Glutamatergic neuron (in vitro differentiated cells): ENCODE measurements at places on chromosomes 16 and 17.

- no peak for DNase-seq
- H3K27ac ChIP-seq, result no peak overlapping the region
- H3K4me1 ChIP-seq, result no peaks in the 10 kb centered on the region
- H3K36me3 ChIP-seq, result no peaks in the 10 kb centered on the region
Observed at GRCh38 chr16:68499006-68499405, 40.1 kb upstream of the ZFP90 start.

GRCh38 chr17:62653826-62654761 lies 26.6 kb downstream of the MRC2 start:
- H3K36me3 ChIP-seq, result no peaks in the 10 kb centered on the region
- H3K27ac ChIP-seq, result peak overlapping the region; percentile 85
- peaks cover 10% of the 10 kb centered on the region for H3K27me3 ChIP-seq
- H3K4me1 ChIP-seq, result peaks cover 20% of the 10 kb centered on the region
- DNase-seq, result peak; percentile 60

GRCh38 chr17:69314246-69315065 lies 12.5 kb downstream of the ABCA5 start:
- no peak for DNase-seq
- H3K4me1 ChIP-seq, result peaks cover 31% of the 10 kb centered on the region
- H3K36me3 ChIP-seq, result no peaks in the 10 kb centered on the region
- peak overlapping the region; percentile 70 for H3K4me3 ChIP-seq
- H3K27me3 ChIP-seq, result no peaks in the 10 kb centered on the region

DNA sequence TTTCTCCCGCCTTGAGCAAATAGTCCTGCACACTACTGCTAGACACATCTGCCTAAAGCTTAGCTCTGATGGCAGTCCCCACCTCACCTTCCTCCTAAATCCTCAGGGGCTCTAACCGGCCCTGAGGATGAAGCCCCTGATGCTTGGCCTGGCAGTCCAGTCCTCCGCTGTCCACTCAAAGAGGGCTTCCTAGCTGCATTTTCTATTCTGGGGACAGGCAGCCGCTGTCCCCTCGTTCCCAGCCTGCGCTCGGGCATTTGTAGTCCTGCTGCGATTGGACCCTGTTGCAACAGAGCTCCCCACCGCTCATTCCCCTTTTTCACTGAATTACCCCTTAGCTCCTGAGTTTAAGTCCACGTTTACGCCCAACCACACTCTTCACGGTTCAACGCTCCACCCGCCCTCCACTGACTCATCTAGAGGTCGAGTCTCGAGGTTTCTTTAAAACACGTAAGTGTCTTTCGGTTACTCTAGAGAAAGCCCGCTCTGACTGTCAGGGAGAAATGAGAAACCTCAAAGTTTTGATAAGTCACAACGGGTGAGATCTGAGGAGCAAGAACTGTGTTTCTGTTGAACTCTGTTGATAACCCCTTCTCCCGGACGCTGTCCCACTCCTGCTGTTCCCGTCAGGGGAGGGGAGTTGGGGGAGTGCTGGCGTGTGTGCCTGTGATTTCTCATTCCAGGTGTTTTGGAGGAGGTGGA lies 4.5 kb downstream of the CCR7 start:
- H3K4me3 ChIP-seq, result no peak overlapping the region
- no peak overlapping the region for H3K27ac ChIP-seq
- no peak for DNase-seq
- peaks cover 31% of the 10 kb centered on the region for H3K4me1 ChIP-seq
- peaks cover 4% of the 10 kb centered on the region for H3K27me3 ChIP-seq

- peaks cover 3% of the 10 kb centered on the region for H3K4me1 ChIP-seq
- peaks cover 13% of the 10 kb centered on the region for H3K27me3 ChIP-seq
- H3K4me3 ChIP-seq, result no peak overlapping the region
- no peak for DNase-seq
- H3K27ac ChIP-seq, result no peak overlapping the region
Observed at GRCh38 chr17:42163113-42163512, 8.3 kb upstream of the RAB5C start.

- no peaks in the 10 kb centered on the region for H3K27me3 ChIP-seq
- H3K4me1 ChIP-seq, result peaks cover 14% of the 10 kb centered on the region
- no peaks in the 10 kb centered on the region for H3K36me3 ChIP-seq
- H3K4me3 ChIP-seq, result peak overlapping the region; percentile 57
- DNase-seq, result no peak
Observed at GRCh38 chr17:49746791-49747490, 17.0 kb downstream of the FAM117A start.

- H3K27me3 ChIP-seq, result peaks cover 12% of the 10 kb centered on the region
- peak overlapping the region; percentile 48 for H3K27ac ChIP-seq
- DNase-seq, result no peak
- H3K36me3 ChIP-seq, result peaks cover 6% of the 10 kb centered on the region
- peaks cover 19% of the 10 kb centered on the region for H3K4me1 ChIP-seq
- no peak overlapping the region for H3K4me3 ChIP-seq
Observed at GRCh38 chr17:48060249-48060648, 12.1 kb downstream of the NFE2L1 start.

DNA sequence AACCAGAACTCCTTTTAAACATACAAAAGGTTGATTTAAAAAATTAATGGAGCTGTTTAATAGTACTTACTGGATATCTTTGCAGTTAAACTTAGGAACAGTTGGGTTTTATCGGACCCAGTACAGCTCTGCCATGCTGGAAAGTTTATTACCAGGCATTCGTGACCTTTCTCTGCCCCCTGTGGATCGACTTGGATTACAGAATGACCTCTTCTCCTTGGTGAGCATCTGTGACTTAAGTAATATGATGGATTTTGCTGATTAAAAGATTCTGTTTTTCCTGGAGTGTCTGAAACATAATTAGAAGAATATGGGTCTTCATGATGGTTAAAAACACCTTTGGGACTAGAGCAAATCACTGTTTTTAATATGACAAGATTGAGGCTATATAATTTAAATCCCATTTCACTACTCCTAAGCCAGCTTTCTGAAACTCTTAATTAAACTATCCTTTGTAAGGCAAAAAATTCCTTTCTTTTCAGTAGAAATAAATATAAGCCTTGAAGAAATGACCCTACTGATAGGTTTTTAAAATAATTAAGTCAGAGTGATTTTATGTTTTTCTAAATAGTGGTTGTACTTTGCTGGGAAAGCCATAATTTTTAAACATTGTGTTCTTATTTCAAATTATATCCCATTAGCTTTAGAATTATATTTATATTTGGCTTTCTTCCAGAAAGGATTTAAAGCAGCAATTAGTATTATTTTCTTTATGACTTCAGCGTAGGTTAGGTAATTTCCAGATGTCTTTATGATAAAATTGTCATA lies 45.7 kb upstream of the KPNB1 start:
- H3K27me3 ChIP-seq, result no peaks in the 10 kb centered on the region
- peaks cover 13% of the 10 kb centered on the region for H3K4me1 ChIP-seq
- H3K4me3 ChIP-seq, result peak overlapping the region; percentile 33

DNA sequence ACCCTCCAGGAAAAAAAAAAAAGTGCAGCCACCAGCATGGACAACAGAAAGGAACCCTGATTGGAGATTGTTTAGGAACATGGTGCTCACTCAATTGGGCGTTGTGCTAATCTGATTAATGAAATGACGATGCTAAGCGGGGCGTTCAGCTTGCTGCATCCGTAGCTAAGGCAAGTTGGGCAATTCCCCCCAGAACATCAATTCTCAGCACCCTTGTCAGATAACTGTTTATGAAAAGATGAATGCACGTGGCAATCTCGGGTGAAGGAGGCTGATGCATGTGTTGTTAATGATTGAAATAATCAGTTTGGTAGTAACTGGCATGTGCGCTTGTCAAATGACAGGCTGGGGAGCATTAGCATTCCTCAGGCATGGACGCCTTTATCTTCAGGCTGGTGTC lies 57.0 kb downstream of the HS3ST3A1 start:
- H3K27me3 ChIP-seq, result no peaks in the 10 kb centered on the region
- H3K4me3 ChIP-seq, result no peak overlapping the region
- no peak overlapping the region for H3K27ac ChIP-seq
- no peaks in the 10 kb centered on the region for H3K36me3 ChIP-seq

- no peaks in the 10 kb centered on the region for H3K36me3 ChIP-seq
- H3K27me3 ChIP-seq, result peaks cover 2% of the 10 kb centered on the region
- H3K4me1 ChIP-seq, result no peaks in the 10 kb centered on the region
- H3K4me3 ChIP-seq, result no peak overlapping the region
- no peak overlapping the region for H3K27ac ChIP-seq
Observed at GRCh38 chr16:80273635-80274538, 266.9 kb upstream of the DYNLRB2 start.

DNA sequence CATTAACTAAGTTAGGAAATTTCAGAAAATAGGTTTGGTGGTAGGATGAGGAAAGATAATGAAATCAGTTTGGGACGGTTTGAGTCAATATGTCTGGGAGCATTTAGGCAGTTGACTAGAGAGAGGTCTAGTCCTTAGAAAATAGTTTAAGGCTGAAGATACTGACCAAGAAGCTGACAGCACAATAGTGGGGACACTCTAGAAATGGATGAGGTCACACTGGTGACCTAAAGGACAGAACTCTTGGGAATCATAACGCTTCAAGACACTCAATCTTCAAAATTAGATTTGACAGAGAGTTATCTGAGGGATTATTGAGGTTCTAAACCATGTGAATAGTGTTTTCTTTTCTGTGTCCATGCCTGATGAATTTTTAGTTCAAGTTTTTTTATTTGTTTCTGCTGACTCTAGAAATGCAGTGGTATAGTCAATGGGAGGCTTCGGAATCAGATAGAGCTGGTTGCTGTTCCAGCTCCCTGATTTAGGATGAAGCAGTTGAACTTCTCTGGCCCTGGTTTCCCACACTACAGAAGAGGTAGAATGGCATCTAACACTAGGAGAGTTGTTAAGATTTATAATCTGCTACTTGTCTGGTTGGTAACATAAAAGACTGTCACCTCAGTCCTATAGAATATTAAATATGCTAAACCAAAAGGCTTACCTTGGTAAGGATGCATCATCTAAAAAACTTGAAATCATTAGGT lies 29.7 kb downstream of the MMD start:
- no peaks in the 10 kb centered on the region for H3K27me3 ChIP-seq
- no peak for DNase-seq
- no peaks in the 10 kb centered on the region for H3K36me3 ChIP-seq
- no peak overlapping the region for H3K4me3 ChIP-seq
- H3K4me1 ChIP-seq, result peaks cover 27% of the 10 kb centered on the region

DNA sequence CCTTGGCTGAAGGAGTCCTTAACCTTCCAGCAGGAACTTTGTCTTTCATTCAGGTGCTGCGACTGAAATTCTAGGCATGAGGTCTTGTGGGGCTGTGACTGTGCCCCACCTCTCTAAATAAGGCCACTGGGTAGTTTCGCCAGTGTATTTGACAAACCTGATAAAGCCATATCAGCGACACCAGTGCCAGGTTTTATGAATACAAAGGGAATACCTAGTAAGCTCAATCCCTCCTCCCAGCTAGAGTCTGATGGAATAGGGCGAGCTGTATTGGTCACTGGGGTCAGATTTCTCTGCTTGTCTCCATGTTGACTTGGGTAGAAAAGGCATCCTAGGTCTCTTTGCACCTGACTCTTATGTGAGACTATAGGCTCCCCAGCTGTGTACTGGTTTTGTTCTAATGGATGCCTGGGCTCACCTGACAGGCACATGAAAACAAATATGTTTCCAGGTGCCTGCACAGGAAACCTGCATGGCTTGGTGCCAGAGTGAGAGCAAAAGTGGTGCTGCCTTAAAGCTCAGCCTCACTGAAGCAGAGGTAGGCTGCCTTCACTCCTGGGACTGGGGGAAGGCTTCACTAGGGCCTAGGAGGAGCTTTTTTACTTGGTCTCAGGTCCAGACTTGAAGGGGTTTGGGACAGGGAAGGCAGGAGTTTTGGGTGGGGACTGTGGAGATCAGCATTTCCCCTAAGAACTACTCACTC lies 8.3 kb downstream of the SLC7A6 start:
- no peaks in the 10 kb centered on the region for H3K36me3 ChIP-seq
- H3K27me3 ChIP-seq, result peaks cover 3% of the 10 kb centered on the region
- no peak for DNase-seq
- H3K4me3 ChIP-seq, result no peak overlapping the region

- H3K36me3 ChIP-seq, result no peaks in the 10 kb centered on the region
- no peak overlapping the region for H3K4me3 ChIP-seq
- H3K27ac ChIP-seq, result no peak overlapping the region
- no peaks in the 10 kb centered on the region for H3K27me3 ChIP-seq
- DNase-seq, result no peak
Observed at GRCh38 chr16:67865318-67865717, 7.5 kb upstream of the EDC4 start.

DNA sequence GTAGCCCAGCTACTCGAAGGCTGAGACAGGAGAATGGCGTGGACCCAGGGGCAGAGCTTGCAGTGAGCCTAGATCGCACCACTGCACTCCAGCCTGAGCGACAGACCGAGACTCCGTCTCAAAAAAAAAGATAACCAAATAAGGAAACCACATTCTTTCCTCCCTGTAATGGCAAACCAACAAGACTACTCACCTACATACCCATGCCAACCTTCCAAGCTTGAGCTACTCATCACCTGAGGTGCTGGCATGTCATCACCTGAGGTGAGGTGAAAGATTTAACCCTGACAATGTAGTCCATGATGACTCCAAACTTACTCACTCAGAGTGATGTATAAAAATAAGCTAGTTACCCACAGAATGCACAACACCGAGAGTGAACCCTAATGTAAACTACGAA lies 85.2 kb downstream of the SMG6 start:
- peaks cover 8% of the 10 kb centered on the region for H3K36me3 ChIP-seq
- H3K27me3 ChIP-seq, result no peaks in the 10 kb centered on the region
- DNase-seq, result no peak
- no peak overlapping the region for H3K4me3 ChIP-seq

DNA sequence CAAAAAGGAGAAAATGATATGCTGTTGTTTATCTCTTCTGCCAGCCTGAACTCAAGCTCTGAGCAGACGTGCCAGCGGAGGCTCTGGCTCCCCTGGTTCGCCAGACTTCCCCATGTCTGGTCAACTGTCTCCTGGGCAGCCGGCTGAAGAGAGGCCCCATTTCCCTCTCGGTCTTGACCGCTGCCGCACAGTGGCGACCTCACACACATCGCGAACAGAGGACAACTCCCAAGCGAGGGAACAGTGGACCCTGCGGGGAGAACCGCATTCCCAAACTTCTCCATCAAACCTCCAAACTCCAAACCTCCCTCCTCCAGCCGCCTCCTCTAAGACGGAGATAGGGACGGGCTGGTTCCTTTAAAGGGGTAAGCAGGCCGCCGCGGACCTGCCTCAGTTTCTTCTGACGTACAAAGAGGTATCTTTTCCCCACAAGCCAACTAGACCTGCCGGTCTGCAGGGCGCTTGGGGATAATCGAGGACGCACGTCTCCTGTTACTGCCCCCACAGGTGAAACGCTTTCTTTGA lies 24.9 kb upstream of the RFFL start:
- H3K27ac ChIP-seq, result peak overlapping the region; percentile 66
- H3K4me1 ChIP-seq, result no peaks in the 10 kb centered on the region
- H3K4me3 ChIP-seq, result peak overlapping the region; percentile 93
- peaks cover 7% of the 10 kb centered on the region for H3K27me3 ChIP-seq

GRCh38 chr16:14455573-14455972 lies 174.5 kb downstream of the PARN start:
- no peaks in the 10 kb centered on the region for H3K27me3 ChIP-seq
- H3K36me3 ChIP-seq, result no peaks in the 10 kb centered on the region
- H3K4me3 ChIP-seq, result no peak overlapping the region
- no peak for DNase-seq

- DNase-seq, result peak; percentile 15
- no peak overlapping the region for H3K27ac ChIP-seq
- peaks cover 4% of the 10 kb centered on the region for H3K27me3 ChIP-seq
- H3K4me3 ChIP-seq, result no peak overlapping the region
Observed at GRCh38 chr16:70677499-70678120, 8.2 kb downstream of the MTSS2 start.

- H3K4me3 ChIP-seq, result no peak overlapping the region
- peak; percentile 74 for DNase-seq
- peaks cover 11% of the 10 kb centered on the region for H3K27me3 ChIP-seq
- no peak overlapping the region for H3K27ac ChIP-seq
- H3K36me3 ChIP-seq, result peaks cover 8% of the 10 kb centered on the region
- no peaks in the 10 kb centered on the region for H3K4me1 ChIP-seq
Observed at GRCh38 chr16:67284699-67285646, 5.6 kb downstream of the PLEKHG4 start.

GRCh38 chr17:28081467-28081866 lies 39.0 kb downstream of the NLK start:
- H3K27me3 ChIP-seq, result peaks cover 2% of the 10 kb centered on the region
- no peaks in the 10 kb centered on the region for H3K4me1 ChIP-seq
- H3K4me3 ChIP-seq, result no peak overlapping the region
- no peak for DNase-seq
